SW 1271 (cell line): ENCODE measurements at places on chromosomes 7 and 10.

DNA sequence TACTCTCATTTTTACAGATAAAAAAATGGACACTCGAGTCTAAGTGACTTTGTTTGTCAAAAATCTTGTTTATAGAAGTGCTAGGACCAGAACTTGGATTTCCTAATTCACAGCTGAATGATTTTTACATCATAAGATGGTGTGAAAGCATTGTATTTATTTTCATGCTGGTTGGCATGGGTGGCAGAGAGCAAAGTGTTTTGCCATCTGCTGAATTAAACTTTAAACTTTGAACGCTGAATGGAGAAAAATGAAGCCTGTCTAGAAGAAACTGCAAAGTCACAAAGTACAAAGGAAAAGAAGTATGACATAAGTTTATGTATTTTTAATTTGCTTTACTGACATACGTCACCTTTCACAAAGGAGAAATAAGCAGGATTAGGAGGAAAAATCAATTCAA, 142.0 kb downstream of the NRBF2 start:
- no peak for DNase-seq

DNA sequence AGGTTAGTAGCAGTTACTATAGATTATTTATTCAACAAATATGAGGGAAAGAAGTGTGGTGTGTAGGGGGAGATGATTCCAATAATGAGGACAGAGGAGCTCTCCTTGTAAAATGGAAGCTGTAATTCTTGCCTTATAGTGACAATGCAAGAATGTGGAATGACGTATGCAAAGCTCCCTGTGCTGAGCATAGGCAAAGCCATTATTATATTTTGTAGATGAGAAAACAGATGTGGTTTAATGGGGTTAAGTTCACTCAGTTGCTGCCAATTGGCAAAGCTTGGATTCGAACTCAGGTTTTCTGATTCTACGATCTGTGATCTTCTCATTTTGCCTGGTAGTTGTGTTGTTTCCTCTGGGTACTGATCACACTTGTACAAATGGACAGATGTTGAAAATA, 153.3 kb downstream of the LSMEM1 start:
- DNase-seq: no peak

DNA sequence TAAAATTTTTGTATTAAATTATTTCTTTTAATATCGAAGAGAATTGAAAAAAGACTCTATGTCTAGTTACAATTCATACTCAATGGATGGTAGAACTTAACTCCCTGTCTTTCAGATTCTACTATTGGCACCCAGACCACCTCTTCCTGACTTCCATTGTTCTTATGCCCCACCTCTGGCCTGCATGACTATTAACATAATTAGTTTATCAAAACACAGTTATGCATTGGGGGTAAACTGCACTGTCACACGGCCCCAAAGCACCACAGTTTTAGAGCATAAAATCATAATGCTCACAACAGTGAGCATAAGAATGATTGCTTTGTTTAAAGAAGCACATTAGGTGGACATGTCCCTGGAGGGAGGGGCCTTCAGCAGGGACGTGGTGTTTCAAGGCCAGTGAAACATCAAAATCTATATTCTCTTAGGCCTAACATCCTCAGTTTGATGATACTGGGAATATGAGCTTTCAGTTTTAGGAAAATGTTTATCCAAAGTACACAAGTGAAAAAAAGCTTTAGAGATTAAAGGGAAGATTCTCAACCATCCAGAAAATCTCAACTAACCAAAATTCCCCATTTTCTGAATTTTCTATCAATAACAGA, 79.8 kb downstream of the NRP1 start:
- no peak for DNase-seq

- DNase-seq: no peak
Observed at GRCh38 chr7:80197627-80198026, 63.0 kb downstream of the GNAI1 start.

- no peak for DNase-seq
Observed at GRCh38 chr7:122298618-122299017, 5.9 kb downstream of the FEZF1 start.

- no peak for DNase-seq
Observed at GRCh38 chr10:71351628-71352319, 32.7 kb downstream of the SLC29A3 start.

DNA sequence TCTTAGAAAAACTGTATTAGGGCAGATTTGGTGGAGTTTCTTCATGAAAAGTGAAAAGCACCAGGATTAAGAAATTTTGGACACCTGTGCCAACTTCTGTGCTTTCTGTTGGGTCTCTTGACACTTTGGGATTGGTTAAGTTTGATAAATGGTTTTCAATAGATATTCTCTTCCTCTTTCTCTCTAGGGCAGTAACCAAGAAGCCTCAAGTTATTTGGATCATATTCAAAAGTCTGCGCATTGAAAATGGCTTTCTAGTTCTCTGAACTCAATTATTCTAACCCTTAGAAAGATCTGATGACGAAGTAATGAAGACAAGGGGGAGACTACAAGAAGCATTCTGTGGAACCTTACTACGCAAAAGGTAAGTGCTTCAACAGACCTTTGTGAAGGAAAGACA, 144.0 kb upstream of the CCDC6 start:
- DNase-seq: no peak

DNA sequence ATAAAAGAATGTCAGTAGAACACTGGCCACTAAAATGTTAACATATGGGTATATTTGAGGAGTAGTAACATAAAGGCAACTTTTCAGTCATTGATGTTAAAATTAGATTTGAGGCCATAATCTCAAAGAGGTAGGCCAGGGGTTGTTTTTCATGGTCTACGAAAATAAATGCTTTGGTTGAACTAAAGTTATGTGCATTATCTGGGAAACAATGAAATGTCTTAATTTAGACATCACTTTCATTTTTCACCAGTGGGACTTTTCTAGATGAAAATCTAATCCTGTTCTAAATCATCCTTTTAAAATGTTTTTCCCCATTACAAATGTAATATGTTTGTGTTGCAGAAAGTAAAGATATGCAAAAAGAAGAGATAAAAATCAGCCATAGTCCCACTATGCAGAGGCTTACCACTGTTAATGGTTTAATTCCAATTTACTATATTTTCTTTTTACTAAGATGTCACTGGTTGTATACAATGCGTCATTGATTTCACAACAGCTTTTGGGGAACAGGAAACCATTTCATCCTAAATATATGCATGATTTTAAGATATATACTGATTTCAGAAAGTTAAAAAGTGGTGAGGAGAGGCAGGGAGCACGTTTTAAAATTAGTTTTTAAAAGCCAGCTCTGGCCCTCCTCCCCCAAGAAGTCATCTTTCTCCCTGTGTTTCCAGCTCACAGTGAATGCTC, 64.3 kb downstream of the ARID5B start:
- no peak for DNase-seq

DNA sequence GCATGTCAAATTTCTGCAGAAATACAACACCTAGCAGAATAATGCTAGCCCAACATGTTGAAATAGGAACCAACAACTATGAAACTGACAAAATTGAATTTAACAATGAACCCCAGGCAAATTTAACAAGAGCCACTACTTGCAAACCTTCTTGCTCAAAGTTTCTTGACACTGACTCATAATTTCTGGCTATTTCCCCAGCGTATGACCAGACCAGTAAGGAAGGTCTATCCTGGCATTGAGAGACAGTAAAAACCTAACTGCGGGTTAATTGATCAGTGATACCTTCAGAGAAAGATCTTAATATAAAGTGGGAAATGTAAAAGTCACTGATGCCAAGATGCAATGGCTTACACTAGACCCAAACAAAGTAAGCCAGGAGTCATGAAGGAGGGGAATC, 510.1 kb downstream of the ARL4A start:
- DNase-seq: no peak
